ENCODE measurements at places on chromosomes 16 and 17.

GRCh38 chr17:28252436-28252835, 66.6 kb upstream of the TMEM97 start:
- DNase-seq, result no peak

GRCh38 chr17:42268236-42268635, 8.0 kb downstream of the STAT5B start:
- no peak for DNase-seq

DNA sequence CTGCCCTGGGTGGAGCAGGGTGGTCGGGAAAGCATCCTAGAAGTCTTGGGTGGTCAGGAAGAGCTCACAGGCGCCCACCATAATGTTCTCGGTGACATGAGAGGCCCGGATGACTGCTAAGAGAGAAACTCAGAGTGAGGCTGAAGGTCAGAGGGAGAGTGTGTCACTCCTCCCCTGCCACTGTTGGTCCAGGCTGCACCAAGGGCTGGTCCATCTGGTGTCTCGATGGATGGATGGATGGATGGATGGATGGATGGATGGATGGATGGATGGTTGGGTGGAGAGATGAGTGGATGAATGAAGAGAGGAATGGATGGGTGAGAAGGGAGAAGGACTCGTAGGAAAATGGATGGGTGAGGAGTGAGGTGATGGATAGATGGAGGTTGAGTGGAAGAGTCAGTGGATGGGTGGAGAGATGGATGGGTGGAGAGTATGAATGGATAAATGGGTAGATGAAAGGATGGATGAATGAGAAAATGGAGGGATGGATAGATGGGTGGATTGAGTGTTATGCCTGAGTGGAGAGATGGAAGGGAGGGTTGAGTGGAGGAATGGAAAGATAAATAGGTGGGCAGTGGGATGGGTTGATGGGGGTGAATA, 43.0 kb downstream of the BEAN1 start:
- DNase-seq, result no peak

DNA sequence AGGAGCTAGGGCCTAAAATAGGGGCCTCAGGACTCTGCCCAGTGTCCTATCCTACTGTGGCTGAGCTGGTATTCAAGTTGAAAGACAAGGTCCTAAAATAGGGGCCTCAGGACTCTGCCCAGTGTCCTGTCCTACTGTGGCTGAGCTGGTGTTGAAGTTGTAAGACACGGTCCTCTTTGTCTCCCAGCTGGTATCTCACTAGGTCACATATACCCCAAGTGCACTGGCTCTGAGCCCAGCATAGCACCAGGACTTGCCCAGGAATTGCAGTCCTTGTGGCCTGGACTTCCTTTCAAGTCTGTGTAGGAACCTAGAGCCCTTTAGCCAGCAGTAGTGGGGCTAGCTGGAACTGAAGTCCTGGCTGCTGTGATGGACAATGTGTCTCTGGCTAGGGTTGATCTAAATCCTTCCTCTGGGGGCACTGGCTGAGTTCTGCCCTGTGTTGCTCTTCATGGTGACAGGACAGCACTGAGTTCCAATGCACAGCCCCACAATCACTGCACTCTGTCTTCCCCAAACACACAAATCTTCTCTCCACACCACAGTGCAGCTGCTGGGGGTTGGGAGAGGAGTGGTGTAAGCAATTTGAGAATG, 260.5 kb downstream of the HAPSTR1 start:
- DNase-seq, result no peak

DNA sequence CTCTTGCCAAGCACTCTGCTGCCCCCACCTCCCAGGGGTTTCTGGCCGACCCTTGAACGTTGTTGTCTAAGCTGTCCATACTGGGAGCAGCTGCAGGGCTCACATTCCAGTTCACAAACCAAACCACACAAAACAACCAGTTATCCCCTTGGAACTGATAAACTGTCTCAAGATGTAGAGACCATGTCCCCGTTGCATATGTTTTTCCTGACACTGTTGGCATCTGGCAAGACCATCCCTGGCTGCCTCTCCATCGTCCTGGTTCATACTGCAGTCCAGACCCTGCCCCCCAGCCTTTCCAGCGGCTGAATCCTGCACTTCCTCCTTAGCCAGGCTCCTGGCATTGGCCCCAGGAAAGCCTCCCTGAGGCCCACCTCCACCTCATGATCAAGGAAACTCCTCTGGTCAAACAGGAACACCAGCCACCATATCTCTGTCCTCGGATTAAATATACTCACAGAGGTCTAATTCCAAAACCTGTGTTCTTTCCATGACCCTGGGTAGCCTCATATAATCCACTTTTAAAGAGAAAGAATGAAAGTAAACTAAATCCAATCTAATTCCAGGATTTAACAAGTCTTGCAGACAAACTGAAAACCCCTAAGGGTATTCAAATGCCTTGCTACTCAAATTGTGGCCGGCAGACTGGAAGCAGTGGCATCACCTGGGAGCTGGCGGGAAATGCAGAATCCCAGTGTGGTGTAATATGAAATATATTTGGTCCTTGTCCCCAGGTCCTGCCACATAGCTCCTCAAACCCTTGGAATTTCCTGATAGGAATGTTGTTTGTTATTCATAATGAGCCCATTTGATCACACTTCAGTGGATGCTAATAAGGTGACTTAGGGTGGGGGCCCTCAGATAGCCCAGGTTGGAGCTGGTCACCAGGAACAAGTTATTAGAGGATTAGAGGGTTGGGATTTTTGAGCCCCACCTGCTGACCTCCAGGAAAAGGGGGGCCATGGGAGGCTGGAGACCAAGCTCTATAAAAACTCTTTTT, 14.2 kb downstream of the GAS7 start:
- DNase-seq, result no peak

DNA sequence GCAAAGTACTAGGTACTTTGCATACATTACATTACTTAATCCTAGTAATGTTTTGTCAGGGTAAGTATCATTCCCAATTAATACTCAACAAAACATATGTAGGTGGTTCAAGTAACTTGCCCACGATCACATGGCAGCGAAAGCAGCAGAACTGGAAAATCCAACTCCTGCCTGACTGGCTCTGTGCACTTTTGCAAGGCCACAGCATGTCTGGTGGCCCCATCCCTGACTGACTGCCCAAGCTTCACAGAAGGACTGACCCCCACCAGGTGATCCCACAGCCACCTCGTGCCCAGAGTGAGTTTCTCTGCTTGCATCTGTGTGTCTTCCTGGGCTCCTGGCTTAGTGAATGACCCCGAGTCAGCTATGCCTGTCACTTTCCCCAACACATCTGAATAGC, 11.4 kb downstream of the CNP start:
- DNase-seq, result no peak

DNA sequence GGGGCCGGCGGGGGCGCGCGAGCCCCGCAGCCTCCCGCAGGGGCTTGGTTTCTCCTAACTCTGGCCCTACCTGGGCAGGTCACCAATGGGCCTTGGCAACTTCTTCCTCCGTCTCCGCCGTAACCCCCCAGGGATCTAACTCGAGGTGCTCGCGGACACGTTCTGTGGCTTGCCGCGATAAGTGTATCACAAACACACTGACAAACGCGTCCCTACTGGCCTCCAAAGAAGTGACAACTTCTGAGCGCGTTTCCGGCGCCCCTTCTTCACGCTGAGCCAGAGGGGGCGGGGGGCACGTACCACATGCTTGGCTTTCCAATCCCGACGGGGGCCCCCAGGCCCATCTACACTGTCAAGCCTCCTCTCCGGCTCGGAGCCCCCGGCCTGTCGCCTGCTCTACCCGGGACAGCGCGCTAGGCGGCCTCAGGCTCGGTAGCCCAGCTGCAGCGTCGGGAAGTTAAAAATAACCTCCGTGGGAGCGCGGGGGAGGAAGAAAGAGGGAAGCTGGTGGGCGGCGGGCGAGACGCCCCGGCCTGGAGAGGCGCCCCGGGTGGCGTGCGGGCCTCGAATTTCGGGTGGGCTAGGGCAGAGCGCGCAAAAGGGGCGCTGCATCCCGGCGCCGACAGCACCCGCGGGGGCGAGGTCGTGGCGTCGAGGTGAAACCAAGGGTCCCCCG, 725 bp upstream of the SPHK1 start:
- peak; percentile 12 for DNase-seq

GRCh38 chr17:67990909-67991308, 5.4 kb downstream of the C17orf58 start:
- DNase-seq, result no peak

- DNase-seq, result no peak
Measured at GRCh38 chr17:52762794-52763167, 604.3 kb upstream of the CA10 start.

DNA sequence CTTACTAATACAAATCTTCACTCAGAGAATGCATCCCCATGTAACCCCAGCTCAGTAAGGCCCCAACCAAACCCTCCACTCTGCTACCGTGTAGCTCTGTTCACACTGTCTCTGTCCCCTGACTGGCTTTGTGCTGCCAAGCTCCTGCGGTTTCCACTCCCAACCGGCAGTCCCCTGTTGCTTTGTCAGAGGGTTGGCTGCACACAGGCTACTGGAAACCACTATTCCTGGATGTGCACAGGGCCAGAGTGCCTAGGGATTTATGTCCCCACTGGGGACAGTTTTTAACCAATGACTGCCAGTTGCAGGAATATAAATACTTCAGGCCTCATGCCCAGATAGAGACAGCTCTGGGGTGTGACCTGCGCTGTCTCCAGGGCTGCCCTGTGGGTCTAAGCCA, 157.1 kb upstream of the C16orf82 start:
- DNase-seq, result no peak

DNA sequence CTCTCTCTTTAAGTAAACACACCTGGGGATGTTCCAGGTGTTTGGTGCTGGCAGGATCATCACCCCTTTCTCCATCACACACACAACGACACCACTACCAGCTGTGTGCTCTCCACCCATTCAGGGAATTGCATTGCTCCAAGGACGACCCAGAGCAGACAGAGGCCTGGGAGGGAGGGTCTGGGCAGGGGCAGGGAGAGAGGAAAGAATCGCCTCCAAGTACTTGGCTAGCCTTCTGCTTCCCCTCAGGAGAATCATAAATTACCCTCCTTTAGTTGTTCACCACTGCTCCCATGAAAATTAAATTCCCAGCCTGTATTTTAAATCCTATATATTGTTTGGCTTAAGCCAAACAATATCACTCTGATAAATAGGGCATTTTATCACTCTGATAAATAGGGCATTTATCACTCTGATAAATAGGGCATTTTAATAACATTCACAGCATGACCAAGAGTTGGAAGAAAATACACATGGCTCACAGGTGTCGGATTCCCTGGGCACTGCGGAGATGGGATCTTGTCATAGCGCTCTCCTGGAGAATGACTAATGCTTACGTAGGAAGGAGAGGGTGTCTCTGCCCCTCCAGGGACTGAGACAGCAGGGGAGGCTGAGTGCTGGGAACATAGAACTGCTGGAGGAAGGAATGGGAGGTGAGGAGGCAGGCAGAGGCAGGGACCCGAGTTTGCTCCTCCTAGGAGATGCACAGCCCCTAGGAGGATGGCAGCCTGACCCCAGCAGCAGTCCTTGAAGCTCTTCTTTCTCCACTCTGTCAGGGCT, 673.6 kb downstream of the HS3ST4 start:
- no peak for DNase-seq

GRCh38 chr17:82200743-82201497, 11.7 kb downstream of the CCDC57 start:
- DNase-seq, result peak; percentile 82

GRCh38 chr17:47801906-47802305, 19.7 kb downstream of the OSBPL7 start:
- no peak for DNase-seq

DNA sequence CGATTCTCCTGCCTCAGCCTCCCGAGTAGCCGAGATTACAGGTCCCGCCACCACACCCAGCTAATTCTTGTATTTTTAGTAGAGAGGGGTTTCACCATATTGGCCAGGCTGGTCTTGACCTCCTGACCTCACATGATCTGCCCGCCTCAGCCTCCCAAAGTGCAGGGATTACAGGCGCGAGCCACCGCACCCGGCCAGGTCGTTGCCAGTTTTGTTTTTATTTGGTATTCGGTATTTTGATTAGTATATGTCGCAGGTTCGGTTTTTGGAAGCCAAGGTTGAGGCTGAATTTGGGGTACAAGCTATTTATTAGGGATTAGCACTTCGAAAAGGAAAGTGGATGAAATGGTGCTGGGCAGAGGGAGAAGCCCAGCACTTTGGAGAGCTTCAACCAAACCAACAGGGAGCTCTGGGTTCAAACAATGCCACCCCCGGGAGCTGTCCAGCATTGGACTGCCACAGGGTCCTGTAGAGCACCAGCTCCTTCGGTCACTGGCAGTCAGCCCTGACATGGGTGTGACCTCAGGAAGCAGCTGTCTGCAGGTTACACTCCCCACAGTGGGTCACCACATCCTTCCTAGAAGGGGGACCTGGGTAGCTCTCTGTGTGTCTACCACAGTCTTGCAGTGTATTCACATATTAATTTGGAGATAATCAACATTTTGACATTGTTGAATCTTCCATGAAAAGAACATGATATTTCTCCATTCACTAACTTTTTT, 1.5 kb upstream of the CLEC10A start:
- DNase-seq, result peak; percentile 36

DNA sequence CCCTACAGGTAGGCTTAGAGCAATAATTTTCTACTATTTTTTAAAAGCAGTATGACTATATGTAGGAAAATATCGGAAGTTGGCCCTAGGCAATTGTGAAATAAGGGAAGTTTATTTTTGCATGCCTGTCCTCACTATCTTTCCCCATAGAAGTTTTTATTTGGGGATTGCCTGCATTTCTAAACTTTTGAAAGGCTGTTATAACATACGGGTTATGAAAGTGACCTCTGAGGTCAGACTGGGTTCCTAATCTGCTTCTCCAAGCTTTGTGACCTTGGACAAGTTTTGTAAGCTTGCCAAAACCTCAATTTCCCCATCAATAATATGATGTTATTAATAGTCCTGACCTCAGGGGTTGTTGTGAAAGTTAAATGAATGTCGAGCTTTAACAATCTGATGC, 67.1 kb downstream of the ARHGAP44 start:
- no peak for DNase-seq

- no peak for DNase-seq
Measured at GRCh38 chr16:754656-755055, 5.9 kb upstream of the MSLN start.

DNA sequence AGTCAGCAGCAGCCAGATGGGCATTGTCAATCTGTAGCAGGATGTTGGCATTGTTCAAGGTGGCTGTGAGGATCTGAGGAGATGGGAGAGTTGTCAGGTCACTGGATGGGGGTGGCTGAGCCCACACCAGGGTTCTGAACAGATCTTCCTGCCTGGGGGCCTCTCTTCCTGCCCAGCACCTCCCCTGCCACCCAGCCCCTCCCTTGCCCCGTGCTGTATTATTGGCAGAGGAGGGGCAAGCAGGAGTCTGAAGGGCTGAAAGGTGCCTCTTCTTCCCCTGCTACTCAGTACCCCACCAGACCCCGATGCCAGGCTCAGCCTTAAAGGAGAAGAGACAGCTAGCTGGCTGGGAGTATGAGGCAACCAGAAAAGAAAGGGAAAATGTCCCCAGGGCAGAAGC, 93.0 kb downstream of the GOSR1 start:
- no peak for DNase-seq

GRCh38 chr17:58969612-58970011, 137.1 kb downstream of the TRIM37 start:
- no peak for DNase-seq
